Transverse colon (tissue), 4 donors: ENCODE measurements at places on chromosomes 2 and 18. TPM values are rescaled to one million over a fixed set of nuclear protein-coding genes. Genes with fewer than 3 reads are reported as not detected.
A peak's percentile ranks its signal among the peaks of the same experiment; 100 is the strongest.

DNA sequence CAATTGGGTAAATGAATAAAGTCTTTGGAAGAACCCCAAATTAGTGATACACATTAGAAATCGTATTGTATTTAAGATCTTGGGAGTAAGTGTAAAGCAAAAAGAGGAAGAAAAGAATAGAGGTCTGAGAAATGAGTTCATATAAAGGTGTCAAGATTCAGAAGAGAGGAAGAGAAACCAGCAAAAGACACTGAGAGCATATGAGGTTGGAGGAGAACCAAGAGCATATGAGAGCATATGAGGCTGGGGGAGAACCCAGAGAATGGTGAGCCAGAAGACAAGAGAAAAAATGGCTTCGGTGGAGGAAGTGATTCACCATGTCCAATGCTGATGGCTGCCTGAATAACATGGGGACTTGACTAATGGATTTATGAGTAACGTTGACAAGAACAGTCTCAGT, 620.1 kb upstream of the GCFC2 start:
- no peak for DNase-seq

- DNase-seq = no peak
These were observed 122.5 kb downstream of the ASXL3 start for GRCh38 chr18:33700513-33700976.

DNA sequence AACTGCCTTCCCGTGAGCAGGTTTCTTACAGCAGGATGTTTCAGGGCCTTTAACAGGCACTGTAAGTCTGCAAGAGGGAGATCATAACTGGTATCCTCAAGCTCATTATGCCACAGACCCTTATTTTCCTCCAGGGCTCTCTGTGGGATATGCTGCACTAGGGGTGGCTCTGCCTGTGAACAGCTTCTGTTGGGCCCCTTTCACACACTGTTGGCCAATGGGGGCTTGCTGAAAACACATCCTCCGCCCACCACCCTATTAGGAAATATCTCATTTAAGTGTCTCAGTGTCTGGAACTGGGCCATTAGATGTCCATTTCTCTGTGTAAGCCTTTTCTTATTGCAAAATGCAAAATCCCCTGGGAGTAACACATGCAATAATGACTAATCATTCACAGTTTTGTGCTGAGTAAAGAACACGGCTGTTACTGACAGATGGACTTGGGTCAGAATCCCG, 414.3 kb upstream of the HS6ST1 start:
- DNase-seq = no peak

DNA sequence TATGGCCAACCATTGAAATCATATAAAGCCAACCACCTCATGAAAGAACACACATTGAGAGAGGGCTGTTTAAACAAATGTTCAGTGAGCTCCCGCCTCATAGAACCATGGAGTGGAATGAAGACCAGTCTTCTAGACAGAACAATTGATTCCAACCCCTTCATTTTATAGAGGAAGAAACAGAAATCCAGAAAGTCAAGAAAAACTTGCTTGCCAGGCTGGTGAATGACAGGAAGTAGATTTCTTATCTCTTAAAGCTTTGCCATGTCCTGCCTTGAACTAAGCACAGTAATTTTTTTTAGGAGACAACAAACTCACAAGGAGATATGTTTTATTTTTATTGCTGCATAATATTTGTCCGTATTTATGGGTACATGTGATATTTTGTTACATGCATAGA, 16.5 kb upstream of the NRP2 start:
- DNase-seq = no peak

- no peak for DNase-seq
These were observed 125.6 kb upstream of the TACR1 start for GRCh38 chr2:75324861-75325284.

DNA sequence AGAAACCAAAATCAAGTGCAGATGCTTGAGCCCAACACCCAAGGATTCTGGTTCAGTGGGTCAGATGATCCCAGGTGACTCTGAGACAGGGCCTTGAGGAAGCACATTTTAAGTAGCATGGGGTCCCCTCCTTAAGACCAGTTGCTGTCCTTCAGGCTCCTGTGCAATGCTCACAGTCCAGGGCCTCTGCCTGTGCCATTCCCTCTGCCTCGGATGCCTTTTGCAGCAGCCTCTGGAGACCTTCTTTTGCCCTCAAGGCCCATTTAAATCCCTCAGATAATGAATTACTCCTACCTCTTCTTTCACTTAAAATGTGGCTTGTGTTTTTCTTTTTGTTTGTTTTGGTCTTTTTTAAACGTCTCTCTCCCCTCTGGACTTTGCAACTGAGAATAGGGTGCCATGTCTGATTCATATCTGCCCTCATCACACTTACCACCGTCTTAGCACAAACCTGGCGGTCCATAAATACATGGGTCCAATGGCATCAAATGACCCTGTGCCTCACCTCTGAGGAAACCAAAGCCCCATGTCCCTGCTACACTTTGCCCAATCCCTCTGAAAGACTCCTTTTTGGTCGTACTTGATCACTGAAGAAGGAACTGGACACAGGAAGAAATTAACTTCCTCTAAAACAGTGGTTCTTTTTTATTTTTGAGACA, 14.2 kb downstream of the ACTG2 start:
- DNase-seq = no peak

GRCh38 chr18:60196836-60197606, 175.6 kb downstream of the MC4R start:
- no peak for DNase-seq

GRCh38 chr18:10041180-10041579, 127.4 kb downstream of the VAPA start:
- peak; percentile 55 for DNase-seq

- DNase-seq = no peak
These were observed 181.7 kb upstream of the SH3BP4 start for GRCh38 chr2:234770031-234770506.

CHRNG gene
- not detected for total RNA-seq

ESCO1 gene
- total RNA-seq = 39.0 TPM
